NCI-H510A (cell line): ENCODE measurements at places on chromosomes 4 and X.

DNA sequence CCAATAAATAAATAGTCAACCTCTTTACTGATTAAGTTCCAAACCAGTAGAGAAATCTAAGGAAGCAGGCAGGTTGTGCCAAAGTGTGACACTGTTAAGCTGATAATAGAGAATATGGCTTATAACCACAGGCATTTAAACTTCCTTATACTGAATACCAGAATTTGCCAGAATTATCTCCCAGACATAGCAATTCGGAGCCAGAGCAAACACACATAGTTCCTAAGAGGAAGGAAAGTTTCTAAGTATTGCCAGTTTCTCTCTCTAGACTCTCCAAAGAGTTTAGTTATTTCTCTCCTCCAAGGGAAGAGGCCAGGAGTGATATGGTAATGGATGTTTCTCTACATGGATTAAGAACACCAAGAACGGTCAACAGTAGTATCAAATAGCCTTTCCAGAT is 191.7 kb upstream of the CPEB2 start:
- no peak for DNase-seq

DNA sequence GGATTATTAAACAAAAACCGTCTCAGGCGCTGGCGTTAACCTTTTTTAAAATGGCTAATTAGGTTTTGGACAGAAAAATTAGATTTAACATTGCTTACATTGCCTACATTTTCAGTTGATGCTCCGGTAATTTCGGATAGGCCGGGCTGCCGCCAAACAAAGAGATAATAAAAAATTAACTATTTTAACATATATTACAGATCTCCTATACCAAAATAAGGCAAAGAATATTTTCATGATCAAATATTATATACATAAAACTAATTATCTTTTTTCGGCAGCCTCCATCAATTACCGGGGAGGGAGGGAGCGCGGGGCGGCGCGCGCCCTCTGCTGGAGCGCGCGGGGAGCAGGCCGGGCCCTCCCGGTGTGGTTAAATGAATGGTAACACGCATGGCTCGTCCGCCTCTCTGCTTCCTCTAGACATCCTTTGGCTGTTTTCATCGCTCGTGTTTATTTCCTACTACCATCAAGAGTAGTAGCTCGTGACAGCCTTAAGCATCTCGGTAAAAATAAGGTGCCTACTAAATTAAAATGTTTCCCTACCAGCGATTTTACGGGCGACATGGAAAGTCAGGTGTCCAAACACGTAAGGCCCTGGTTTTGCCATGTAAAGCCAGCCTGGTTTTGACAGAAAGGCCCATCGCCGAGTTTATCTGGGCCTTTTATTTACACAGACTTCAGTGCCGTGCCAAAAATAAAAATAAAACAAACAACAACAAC is 52.4 kb upstream of the TMEM33 start:
- no peak for DNase-seq

DNA sequence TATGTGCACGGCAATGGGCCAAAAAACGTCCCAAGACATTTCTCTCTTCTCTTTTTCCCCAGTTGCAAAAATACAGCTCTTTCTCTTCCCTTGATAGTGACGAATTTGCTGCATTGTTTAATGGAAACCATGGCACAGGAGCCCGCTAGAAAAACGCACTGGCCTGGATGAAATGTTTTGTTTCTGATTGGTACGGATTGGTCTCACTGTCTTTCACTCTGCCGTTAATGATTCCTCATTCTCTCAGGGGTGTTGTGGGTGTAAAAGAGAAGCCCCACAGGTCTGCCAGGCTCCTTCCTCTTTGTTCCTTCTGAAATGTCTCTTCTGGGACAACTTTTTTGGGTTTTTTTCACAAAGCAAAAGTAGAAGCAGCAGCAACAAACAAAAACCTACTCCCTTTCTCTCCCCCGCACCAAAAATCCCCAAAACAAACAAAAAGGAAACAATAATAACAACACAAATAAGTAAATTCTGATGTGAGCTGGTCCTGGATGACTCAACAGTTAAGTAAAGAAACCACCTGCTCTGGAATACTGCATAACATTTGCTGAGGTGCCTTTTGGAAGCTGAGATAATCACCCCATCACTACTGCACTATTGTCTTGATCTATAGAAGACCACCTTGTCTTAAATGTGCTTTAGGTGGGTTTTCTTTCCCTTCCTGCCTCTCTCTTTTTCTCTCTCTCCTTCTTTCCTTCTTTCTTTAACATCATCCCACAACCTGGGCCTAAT is 89.8 kb downstream of the PLAC1 start:
- DNase-seq, result no peak

- DNase-seq, result no peak
Measured at GRCh38 chr4:13957871-13958270, 330.3 kb upstream of the BOD1L1 start.

- DNase-seq, result no peak
Measured at GRCh38 chr4:38094419-38094818, 134.2 kb downstream of the PTTG2 start.
